ENCODE measurements at places on chromosomes 4 and X.

DNA sequence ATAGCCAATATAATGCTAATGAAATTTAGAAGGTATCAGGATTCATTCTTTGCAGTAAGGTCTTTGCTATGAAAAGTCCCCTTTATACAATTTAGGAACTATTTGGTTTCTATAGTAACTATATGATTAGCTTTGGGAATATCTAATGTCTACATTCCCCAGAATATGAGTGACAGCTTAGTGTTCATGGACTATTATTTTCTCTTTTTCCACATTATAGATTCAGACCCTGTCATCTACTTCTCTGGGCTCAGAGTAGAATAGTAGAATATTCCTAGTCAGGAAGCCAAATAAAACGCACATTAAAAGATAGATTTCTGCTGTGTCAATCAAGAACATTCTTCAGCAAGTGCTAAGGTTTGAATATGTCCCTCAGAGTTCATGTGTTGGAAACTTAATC lies 26.1 kb upstream of the SULT1B1 start:
- DNase-seq = no peak

GRCh38 chr4:83217721-83218522 lies 66.7 kb downstream of the COQ2 start:
- peak; percentile 6 for DNase-seq

DNA sequence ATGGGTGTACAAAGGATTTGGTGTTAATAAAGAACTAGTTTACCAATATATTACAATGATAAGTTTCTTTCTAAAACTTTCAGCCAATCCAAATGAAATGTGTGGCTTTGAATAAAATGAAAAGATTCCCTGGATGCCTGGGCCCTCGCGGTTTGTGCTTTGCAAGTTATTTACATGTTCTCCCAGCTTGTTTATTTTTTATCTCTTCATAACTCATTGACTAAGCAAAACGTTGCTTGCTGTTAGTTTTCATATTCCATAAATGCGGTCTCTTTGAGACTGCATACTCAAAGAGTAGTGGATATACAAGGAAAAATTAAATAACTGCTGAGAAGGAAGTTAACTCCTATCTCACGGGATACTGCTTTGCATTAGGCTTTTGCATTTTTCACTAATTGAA lies 26.0 kb downstream of the FHDC1 start:
- DNase-seq = no peak

- DNase-seq = no peak
These were observed 123.0 kb downstream of the RASGEF1B start for GRCh38 chr4:81348778-81349094.

DNA sequence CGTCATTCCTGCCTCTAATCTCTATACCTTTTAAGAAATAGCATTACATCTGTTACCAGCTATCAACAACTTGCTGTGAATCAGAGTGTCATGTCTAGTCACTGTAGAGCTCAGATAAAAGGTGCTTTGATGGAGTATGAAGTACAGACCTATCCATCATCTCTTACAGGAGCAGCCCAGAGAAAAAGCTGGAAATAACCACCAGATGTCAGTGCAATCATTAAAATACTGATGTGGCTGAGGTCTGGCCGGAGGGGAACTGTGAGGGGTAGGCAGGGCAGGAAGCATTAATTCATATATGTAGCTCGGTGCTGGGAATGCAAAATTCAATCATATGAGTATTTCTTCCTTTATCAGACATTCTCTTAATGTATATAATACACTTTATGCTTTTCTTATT lies 100.6 kb downstream of the AKAP4 start:
- DNase-seq = peak; percentile 3

GRCh38 chrX:9149501-9150245 lies 115.7 kb upstream of the FAM9B start:
- DNase-seq = peak; percentile 42

DNA sequence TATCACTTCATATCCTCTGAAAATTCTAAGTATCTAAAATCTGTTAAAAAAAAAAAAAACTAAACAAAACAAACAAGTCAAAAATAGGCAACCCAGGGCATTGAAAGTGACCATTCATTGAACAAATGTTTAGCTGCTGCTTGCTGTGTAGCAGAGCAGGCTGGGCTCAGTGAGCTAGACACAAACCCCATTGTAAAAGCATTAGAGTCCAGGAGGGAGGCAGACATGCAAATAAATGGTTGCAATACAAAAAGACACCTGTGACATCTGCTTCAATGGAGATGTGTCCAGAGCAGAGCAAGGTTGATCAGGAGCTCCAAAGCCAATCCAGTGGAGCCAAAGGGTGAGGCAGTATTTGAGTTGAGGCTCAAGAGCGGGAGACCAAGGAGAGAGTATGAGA lies 267.3 kb upstream of the GATB start:
- no peak for DNase-seq

DNA sequence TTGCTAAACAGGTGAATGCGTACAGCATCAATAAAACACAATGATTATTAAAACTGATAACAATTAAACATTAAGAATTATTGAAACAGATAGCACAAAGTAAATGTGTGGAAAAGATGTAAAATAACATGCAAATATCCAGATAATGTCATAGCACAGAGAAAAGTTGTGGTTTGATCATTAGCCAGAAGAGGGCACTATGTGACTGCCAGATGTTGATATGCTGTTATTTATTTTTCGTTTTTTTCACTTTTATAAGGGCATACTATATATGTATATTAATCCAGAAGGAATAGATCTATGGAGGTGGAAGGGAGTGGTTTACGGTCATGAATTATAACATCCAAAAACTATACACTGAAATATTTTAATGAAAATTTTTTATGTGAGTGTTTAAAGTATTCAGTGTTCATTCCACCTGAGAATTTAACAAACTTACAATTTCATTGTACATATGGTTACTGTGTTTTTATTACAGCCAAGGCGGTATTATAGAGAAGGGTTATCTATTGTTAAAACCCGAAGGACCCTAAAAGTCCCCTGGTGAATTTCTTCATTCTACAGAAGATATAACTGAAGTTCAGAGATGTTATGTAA lies 211.9 kb upstream of the UGT8 start:
- peak; percentile 50 for DNase-seq

DNA sequence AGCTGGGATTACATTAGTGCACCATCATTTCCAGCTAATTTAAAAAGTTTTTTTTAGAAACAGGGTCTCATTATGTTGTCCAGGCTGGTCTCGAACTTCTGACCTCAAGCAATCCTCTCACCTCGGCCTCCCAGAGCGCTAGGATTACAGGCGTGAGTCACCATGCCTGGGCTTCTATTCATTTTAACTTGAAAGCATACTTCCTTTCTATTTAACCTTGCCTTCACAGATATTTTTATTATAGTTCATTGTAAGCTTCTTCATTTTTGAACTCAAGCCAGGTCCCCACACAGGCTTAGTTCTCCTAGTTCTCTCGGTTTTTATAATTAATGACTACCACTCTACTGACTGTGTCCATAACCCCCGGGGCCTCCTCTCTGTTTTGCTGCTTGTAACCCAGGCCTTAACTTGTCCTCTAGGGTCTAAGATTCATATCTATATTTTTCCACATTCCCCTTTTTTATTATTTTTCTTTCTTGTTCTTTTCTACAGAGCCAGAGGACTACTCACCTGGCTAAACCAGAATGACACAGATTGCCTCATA lies 50.7 kb downstream of the SNX12 start:
- DNase-seq = peak; percentile 4

DNA sequence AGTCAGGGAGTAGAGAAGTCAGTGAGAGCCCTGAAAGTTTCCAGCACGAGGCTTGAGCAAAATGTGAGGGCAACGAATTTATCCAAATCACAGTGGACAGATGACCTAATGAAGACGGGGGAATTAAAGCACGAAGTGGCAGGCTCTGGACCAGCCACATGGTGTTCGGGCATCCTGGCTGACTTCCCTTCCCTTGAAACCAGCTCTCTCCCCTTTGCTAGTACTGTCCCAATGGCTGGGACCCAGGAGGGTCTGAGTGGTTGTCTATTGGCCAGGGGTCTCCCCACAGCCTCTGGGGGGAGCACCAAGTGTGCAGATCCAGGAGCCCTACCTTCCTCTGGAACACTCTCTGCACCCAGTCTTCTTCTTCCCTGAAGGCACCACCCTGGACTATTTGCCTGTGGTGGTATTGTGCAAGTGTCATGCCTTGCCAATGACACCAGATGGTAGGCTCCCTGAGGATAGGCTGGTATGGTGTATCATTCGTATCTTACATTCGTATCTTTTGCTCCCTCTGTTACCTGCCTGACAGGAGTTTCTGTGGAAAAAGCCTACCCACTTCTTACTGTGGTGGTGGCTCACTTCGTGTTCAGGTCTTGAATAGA lies 2.1 kb downstream of the APLN start:
- no peak for DNase-seq

- no peak for DNase-seq
These were observed 1506.0 kb downstream of the PCDH7 start for GRCh38 chr4:32226204-32226603.

GRCh38 chrX:139639253-139639652 lies 68.7 kb downstream of the MCF2 start:
- no peak for DNase-seq

GRCh38 chr4:146437778-146438177 lies 84.0 kb downstream of the SLC10A7 start:
- no peak for DNase-seq

DNA sequence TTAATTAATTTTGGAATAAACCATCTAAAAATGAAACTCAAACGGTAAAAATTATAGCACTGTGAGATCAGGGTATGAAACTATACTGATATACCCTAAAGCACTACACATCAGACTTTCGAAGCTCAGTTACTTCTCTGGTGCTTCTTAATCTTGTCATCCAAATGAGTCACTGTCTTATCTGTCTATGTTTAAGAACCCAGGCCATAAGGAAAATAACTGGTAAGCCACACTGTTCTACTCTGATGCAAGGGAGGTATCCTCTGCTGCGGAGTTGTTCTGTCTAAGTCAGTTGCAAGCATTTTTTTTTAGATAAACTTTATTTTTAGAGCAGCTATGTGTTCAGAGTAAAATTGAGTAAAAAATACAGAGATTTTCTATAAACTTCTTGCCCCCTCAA lies 830.8 kb upstream of the POU3F4 start:
- DNase-seq = no peak

DNA sequence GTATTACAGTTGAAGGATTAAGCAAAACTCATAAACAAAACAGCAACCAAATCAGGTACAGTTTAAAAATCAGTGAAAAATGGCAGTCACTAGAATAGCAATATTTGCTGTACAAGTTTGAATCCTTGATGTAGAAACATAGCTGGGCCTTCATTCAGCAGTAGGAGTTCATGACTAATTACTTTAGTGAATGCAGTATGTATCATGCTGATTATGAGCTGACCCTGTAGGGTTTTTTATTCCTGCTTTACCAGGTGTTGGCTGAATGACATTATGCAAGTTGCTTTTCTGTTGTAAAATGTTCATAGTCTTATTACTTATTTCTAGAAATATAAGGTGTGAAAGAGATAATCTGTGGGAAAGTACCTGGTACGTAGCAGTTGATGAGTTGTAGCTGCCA lies 179.6 kb downstream of the CCSER1 start:
- DNase-seq = no peak

GRCh38 chrX:23035493-23035892 lies 35.7 kb downstream of the DDX53 start:
- DNase-seq = no peak

GRCh38 chr4:67776746-67777145 lies 22.6 kb upstream of the GNRHR start:
- no peak for DNase-seq

- DNase-seq = peak; percentile 56
These were observed 8.7 kb downstream of the C1QTNF7 start for GRCh38 chr4:15436513-15436912.

GRCh38 chr4:85419103-85419502 lies 55.8 kb upstream of the ARHGAP24 start:
- no peak for DNase-seq

DNA sequence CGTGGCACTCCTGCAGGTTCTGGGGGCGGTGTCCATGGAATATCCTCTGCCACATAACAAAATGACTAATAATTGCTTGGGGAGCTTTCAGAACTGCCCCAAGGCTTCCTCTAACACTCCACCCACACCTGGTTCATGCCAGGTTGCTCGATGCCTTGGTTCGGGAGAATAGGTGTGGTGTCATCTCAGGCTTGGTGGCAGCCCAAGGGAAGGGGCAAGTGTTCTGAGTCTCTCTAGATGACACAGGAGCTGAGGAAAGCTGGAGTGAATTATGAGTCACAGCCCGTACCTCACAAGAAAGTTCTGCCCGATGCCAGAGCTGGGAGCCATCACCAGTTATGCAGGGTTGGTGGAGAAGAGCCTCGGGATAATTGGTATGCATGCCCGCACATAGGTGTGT lies 14.7 kb downstream of the FTSJ1 start:
- peak; percentile 45 for DNase-seq

DNA sequence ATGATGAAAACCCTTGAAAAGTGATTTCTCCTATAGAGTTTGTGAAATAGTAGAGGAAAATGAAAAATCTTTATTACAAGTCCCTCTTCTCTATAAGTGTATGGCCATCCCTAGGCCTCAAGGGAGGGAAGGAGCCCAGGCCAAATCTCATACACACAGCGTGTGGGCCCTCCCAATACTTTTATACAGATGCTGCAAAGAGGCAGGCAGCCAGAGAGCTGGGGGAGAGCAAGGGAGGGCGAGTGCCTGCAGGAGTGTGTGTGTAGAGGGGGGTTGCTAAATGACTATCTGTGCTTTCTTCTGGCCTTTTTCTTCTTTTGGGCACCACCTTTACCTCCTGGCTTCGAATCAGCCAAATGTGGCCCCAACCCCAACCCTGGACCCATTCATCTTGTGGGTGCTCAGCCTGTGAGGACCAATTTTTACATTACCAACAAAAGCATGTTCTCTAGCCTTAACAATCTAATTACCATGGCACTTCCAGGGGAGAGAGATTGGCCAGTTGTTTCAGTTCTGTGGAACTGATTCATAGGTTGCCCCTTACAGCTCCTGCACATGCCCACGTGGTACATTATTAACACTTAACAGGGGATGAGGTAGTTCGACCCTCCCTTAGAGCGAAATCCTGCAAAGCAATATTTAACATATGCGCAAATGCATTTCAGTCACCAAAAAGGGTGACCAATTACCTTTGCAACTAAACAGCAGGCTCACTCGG lies 2.0 kb downstream of the GPC3 start:
- DNase-seq = no peak

DNA sequence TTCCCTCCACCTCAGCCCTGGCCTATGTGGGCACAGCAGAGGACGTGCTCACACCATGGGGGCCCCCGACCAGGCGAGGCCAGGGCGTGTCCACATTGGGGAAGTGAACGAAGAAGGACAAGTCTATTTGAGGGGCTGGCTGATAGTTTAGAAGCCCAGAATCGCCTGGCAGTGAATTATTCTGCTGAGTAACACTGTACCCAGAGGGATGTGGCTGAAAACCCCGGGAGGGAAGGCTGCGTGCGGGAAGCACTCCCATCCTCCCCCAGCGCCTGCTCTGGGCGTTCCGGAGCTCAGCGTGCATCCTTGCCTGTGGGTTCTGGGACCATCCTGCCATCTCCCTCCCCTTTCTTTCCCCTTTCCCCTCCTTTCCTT lies 66.6 kb downstream of the TRMT44 start:
- DNase-seq = peak; percentile 71
